ENCODE measurements at places on chromosomes 6 and 20.

GRCh38 chr6:79648328-79648727, 17.2 kb downstream of the SH3BGRL2 start:
- DNase-seq = no peak

- DNase-seq = no peak
Measured at GRCh38 chr20:61355585-61355984, 103.5 kb downstream of the CDH4 start.

DNA sequence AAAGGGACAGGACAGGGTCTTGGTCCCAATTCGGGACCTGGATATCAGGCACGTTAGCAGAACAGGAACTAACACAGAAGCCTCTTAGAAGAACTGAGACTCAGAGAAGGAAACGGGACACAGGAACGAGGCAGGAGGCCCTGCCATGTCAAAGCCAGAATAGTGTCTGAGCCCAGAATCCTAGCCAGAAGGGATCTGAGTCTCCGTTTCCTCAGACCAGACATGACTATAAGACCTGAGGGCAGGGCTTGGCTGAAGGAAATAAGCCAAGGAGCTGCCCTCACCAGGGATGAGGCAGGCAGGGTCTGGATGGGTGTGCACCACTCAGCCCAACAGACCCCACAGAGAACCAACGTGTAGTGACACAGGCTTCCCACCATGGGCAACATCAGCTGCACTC, 40.3 kb downstream of the TRERF1 start:
- no peak for DNase-seq

DNA sequence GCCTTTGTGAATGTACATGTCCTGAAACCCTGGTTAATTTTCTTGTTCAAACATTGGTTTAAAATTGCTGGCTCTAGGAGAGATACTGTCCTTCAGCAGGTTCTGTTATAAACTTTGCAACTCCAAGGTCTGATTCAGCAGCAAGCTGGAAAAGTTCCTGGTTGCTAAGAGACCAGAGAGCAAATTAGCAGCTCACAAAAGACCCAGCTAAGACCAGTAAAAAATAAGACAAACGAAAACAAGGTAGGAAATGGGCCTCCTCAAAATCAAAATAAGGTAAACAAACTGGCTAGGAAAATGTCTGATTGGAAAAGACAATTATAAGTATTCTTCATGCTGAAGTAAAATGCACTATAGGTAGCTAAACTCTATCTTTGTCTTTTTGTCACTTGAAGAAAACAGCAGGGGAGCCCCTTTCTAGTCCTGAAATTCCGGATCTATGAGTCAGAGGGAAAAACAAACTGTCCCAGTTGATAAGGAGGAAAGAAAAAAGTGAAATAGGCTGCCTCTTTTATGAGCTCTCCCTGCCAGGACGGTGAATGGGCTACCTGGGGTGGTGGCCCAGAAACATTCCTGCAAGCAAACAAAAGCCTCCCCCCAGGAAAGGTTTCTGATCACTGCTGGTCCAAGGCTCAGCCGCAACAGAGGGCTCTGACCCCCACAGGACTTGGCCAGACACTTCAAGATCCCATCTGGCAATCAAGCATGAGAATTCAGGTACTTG, 41.6 kb downstream of the UNC5CL start:
- DNase-seq = no peak

- DNase-seq = no peak
Measured at GRCh38 chr6:16979677-16980370, 122.0 kb upstream of the STMND1 start.

GRCh38 chr6:169029861-169030260, 223.8 kb downstream of the THBS2 start:
- DNase-seq = no peak

- DNase-seq = no peak
Measured at GRCh38 chr6:22888163-22888752, 318.9 kb downstream of the HDGFL1 start.

- no peak for DNase-seq
Measured at GRCh38 chr6:11999246-11999645, 12.9 kb upstream of the HIVEP1 start.

DNA sequence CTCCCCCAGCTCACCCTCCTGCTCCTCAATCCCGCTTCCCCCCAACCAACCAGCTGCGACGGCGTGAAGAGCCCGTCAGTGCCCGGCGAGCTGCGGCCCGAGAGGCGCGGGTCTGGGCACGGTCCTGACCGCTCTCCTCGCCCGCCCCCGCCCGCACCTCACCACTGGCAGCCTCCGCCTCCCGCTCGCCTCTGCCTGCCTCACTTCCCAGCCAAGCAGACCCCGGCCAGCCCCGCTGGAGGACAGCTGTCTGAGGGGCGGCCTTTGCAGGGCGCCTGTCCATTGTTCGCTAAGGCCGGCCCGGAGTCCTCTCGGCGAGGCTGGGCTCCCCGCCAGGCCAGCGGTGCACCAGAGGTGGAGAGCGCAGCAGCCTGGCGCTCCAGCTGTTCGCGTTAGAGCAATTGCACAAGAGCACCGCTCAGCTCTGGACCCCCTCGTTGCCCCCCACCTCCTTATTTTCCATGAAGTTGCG, 1.3 kb downstream of the SOBP start:
- DNase-seq = peak; percentile 30

GRCh38 chr6:75762063-75762462, 13.0 kb downstream of the MYO6 start:
- no peak for DNase-seq

- no peak for DNase-seq
Measured at GRCh38 chr6:92275150-92275549, 1144.2 kb downstream of the EPHA7 start.

DNA sequence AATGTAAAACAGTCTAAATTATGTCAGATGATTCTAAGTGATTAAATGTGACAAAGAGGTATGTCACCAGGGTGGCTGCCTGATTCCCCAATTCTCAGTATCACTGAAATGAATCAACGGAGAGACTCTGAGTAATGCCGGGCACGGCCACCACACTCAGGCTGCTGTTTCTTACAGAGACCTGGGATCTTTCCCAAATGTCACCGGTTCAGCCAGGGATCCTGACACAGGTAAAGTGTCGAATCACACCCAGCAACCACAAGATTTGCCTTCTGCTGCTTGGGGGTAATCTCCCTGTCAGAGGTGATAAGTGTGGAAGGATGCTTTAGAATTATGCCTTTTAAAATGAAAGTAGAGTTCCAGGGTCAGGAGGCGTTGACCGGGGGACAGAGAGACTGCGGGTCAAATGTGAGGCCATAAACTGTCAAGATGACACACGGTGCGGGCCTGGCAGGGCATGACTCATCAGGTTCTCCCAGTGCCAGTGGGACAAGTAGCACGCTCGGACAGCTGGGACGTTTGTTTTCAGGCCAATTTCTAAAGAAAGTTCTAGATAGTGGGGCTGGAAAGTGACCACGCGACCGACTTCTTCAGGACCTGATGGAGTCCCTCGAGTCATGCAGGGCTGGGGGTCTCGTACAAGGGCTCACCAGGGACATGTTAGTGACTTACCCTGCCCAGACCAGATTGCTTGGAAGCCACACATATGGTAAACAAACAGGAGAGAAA, 48.9 kb downstream of the PRDM1 start:
- DNase-seq = no peak

DNA sequence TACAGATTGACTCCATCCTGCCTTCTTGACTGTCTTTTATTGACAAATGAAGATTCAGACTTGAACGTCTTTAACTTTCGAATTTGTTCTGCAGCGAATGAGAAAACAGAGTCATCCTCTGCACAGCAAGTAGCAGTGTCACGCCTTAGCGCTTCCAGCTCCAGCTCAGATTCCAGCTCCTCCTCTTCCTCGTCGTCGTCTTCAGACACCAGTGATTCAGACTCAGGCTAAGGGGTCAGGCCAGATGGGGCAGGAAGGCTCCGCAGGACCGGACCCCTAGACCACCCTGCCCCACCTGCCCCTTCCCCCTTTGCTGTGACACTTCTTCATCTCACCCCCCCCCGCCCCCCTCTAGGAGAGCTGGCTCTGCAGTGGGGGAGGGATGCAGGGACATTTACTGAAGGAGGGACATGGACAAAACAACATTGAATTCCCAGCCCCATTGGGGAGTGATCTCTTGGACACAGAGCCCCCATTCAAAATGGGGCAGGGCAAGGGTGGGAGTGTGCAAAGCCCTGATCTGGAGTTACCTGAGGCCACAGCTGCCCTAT, 12.2 kb downstream of the BRD2 start:
- no peak for DNase-seq

- no peak for DNase-seq
Measured at GRCh38 chr6:142406131-142406530, 104.3 kb downstream of the ADGRG6 start.

DNA sequence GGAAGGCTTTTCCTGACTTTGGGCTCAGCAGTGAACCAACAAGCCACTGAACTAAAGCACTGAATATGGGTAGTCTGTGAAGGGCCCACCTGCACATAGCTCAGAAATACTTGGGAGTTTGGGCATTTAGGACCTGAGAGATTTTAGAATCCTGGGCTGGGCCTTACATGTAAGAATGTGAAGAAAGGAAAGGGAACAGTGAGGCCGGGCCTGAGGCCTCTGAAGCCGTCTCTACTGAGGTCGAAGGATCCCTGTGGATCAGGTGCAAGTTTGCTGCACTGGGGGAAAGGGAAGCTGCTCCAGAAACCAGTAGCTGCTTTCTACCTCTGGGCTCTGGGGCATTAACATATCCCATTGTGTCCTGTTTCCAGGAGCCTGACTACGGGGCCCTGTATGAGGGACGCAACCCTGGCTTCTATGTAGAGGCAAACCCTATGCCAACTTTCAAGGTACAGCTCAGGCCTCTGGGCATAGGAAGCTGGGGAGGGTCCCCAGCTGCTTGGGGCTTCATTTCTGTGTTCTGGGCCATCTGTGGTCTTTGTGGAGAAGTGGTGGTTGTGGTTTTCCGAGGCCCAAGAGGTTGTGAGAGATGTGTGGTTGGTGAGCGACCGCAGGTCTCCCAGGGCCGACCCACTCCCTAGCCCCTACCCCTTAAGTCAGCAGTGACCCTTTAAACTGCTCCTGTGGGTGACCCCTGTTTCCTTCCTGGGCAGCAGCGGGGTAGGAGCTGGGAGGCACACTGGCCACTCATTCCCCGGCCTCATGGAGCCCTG, 30.3 kb downstream of the PLCG1 start:
- peak; percentile 43 for DNase-seq

DNA sequence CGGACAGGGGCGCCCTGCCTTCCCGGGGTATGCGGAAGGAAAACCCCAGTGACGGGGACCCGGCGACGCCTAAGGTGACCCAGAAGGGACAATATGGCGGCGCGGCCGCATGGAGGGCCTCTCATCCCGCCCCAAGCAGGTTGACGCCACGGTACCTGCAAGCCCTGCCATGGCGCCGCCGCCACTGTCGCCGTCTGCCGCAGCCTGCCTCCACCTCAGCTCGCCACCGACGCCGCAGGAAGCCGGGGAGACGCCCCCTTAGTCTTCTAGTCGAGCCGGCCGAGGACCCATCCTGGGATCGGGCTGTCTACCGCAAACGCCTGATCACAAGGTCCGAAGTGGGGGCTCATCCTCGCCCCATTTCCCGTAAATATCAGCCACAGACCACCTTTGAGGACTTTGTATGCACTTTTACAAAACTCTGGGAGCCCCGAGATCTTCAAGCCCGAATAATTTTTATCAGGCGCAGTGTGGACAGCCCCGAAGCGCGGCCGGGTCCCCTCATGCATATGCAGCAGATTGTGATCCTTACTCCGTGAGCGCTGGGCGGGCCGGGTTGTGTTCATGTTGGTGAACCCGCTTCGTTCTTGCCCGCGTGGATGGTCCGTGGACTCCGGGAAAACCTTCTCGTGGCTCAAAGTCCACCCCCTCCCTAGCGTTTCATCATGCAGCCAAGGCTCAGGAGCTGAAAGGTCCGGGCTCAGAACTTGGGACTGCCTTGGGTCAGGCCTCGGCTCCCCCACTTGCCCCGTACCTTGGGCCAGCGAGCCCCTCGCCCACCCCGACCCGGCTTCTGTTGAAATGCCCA, at the start of gene BLCAP:
Gene BLCAP (minus strand): TSS at position 239 of the 808 bp plus-strand sequence. CDS start 8,702 bp downstream, outside the sequence.
- peak; percentile 93 for DNase-seq

- DNase-seq = no peak
Measured at GRCh38 chr6:148986608-148987007, 239.8 kb downstream of the UST start.

GRCh38 chr20:2314759-2315439, 19.1 kb downstream of the TGM3 start:
- no peak for DNase-seq

DNA sequence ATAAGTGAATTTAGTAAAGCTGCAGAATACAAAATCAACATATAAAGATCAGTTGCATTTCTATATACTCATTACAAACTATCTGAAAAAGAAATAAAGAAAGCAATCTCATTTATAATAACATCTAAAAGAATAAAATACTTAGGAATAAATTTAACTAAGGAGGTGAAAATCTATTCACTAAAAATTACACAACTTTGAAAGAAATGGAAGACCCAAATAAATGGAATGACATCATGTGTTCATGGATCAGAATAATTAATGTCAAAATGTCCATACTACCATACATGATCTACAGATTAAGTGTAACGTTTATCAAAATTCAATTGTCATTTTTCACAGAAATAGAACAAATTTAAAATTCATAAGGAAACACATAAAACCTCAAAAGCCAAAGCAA, 194.9 kb downstream of the TINAG start:
- DNase-seq = no peak

DNA sequence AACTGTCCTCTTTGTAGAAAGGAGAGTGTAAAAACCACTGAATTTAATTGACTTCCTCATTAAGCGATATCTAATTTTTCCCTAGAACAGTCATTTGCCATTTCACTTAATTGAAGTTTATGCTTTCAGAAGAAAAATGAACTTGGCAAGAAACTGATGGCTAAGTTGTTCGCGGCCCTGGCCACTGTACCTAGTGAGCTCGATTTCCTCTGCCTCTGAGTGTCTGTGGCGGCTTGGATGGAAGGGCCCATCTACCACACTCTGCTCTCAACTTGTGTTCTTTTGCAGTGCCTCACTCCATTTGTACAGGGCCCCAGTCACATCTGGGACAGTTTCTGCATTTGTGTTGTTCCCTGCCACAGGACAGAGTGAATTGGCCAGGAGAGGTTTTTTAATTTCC, 102.9 kb downstream of the BCAS1 start:
- DNase-seq = no peak

DNA sequence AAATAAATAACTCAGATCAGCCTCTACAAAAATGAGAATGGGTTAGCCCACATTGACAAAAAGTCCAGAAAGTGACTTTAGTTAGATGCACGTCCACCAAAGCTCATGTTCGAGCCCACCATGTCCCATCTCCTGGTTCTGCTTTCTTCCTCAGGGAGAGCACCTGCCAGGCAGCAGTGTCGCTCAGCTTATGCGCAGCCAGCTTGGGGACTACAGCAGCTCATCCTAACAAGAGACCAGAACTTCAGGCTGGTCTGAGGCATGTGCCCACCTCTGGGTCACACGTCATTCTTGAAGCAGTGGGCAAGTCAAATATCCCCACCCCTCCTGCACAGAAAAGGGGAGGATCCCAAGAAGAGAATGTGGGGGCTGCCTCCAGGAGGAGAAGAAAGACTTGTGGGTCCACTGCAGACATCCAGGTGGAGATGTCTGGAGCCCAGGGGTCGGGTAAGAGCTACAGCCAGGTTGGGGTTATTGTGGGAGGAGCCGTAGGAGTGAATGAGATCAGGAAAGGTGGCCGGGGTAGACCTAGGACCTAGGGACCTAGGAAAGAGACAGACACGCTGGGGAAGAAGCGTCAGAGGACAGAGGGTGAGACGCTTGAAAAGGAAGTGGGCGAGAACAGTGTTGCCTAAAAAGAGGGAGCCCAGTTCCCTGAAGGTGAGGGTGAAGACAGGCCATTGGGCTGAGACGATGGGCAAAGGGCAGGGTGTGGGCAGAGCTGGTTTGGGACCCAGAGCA, 52.5 kb downstream of the SSR1 start:
- DNase-seq = no peak
